ENCODE measurements at places on chromosomes 7 and 10.
A peak's percentile ranks its signal among the peaks of the same experiment; 100 is the strongest.

DNA sequence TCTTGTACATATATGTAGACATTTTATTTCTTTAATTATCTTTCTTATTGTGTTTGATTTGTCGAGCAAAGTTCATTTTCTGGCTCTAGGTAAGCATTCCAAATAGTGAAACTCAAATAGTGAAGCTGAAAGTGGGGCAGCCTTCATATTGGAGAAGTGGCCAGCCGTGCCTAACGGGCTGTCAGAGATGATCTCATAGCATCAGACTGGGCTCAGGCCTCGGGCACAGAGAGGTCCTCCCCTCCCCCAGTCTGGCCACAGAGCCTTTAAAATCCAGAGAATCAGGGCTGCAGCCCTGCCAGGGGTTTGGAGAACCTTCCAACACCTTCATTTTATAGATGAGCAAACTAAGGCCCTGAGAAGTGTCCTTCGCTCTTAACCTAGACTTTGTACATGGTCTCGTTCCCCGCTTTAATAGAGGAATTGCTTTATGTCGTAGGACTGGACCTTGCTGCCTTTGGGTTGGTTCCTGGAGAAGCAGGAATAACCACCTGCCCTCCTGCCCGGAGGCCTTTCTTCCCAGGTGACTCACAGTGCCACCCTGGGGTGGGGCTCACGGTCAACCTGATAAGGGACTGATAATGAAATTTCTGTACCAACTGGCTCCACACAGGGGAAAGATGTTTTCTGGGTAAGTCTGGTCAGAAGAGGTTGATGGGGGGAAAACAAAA lies 7.3 kb downstream of the TSPAN15 start:
- DNase-seq, result no peak

- no peak for DNase-seq
Observed at GRCh38 chr10:855079-855478, 76.4 kb downstream of the LARP4B start.

- DNase-seq, result no peak
Observed at GRCh38 chr10:15331461-15331860, 39.6 kb downstream of the FAM171A1 start.

- peak; percentile 44 for DNase-seq
Observed at GRCh38 chr10:89029785-89030437, 39.3 kb downstream of the FAS start.

- no peak for DNase-seq
Observed at GRCh38 chr10:57806675-57807074, 461.0 kb downstream of the IPMK start.

GRCh38 chr7:140261522-140261921 lies 84.7 kb upstream of the KDM7A start:
- no peak for DNase-seq

DNA sequence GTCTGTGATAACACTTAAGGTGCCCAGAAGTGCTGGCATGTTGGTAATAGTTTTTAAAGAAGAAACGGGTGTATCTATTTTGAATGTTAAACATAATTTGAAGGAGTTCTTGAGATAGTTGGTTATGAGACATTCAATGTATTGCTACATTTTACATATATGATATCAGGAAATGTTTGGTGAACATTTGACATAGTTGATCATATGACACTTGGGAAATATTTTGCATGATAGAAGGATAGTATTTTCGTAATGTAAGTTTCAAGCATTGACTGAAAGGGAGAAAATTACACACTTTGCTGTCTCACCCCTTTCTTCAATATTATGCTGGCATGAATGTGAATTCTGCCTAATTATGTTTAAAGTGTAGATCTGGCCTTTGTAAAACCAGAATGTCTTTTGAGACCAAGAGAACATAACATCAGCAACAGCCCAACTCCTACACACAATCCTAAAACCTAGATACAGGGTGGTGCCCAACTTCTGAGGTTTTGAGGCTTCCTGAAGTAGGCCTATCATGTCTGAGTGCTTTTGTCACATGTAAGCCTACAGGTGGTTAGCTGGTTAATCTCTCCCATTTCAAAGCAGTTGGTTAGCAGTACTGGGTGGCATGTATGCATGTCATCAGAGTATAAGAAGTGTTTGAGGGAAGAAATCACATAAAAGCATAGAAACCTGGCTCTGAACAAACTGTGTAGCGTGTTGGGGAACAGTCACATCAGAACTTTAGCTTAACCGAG lies 2.1 kb downstream of the ADD3 start:
- no peak for DNase-seq

DNA sequence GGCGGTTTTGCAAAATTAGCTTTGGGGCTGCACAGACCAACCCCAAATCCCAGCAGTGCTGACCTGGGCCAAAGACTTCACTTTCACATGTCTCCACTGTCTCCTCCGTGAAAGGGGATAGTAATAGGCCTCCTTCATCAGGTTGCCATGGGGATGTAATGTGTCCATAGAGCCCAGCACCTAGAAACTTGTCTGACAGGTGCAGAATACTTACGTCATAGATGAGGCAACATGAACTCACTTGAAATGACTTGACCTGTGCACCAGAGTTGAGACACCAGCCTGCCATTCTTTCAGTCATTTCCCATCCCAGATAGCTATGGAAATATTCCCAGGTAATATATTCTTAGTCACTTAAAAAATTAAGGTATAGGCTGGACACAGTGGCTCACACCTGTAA lies 94.2 kb downstream of the INSYN2A start:
- no peak for DNase-seq

DNA sequence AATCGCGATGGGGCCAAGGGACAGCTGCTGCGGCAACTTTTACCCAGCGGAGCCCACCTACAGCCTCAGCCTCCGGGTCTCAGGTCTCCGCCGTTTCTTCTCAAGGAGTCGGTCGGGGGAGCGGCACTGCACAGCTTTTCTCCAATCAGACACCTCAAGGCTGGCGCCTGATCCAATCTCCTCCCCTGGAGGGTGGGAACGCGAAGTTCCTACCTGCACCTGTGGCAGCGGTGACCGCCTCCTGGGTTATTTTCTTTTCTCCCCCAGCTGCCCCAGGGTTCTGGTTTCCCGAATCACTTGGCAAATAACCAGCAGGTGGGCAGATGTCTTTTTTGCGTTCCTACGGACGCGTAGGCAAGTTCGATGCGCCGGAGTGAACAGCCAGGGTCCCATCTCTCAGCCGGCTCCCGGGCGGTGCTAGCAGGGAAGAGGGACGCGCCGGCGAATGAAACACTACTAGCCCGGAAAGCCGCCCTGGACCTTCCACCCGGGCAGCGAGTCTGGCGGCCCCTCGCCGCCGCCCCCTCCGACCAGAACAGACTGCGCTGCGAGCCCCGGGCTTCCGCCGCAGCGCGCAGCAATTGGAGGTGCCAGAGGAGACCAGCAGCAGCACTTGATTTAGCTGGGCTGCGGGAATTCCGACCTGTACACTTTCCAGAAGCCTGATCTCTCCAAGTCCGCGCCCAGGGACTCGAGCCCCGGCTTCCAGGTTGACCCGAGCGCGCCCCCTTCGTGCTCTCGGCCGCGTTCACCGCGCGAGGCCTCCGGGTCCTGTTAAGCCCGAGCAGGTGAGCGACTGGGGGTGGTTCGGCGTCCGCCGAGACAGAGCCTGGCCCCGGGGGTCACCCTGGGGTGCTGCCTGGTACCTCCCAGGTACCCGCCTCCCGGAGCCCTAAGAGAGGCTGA lies at the start of gene PRR15:
PRR15 (plus strand) TSS at position 246 of the 906 bp plus-strand sequence. CDS start 2,495 bp downstream, outside the sequence.
- DNase-seq, result no peak

DNA sequence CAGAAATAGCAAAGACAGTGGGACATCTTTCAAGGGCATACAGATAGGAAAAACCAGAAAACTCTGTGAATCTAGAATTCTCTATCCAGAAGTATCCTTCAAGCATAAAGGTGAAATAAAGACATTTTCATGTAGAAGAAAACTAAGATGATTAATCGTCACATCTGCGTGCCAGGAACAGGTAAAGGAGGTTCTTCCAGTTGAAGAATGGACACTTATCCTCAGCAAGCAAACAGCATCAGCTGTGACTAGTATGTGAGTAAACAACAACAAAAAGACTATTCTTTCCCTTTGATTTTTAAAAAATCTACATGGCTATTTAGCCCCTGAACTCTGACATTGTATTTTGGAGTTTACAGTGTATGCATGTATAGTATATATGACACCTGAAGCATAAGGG lies 124.9 kb downstream of the LRMDA start:
- no peak for DNase-seq

GRCh38 chr10:86423739-86424138 lies 57.1 kb upstream of the GRID1 start:
- DNase-seq, result no peak

DNA sequence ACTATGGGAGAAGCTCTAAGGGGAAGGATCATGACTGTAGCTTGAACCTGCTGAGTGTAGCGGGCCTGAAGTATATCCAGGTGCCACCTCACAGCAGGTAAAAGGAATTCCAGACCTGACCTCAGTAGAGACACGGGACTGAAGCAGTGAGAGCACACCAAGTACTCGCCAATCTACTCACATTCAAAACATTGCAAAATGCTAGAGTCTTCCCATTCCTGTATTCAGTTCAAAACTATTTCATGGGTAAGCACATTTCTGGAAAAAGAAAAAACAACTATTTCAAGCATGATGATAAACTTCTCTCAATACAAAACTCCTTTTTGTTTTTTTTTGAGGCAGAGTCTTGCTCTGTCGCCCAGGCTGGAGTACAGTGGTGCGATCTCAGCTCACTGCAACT lies 121.9 kb upstream of the AUTS2 start:
- DNase-seq, result no peak

DNA sequence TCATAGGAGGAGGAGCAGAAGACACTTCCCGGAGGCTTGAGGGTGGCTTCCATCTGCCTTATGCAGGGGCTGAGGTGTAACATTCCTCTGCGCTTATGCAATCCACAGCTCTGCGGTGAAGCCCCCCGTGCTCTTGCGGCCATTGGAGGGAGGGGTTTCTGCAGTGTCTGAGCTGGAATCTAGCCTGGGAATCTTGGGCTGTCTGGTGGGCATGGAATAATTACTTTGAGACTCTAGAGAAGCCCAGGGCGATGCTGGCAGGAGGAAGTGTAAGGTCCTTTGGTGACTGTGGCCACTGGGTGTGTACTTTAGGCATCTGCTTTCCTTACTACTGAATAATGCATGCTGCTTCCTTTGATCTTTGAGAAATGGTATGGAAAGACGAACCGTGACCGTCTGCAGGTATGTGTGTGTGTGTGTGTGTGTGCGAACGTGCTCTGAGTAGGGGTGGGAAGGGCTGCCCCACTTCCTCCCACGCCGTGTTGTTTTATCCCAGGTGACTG lies 181.0 kb downstream of the PRPF18 start:
- DNase-seq, result no peak

- DNase-seq, result peak; percentile 48
Observed at GRCh38 chr10:128263891-128264688, 137.9 kb upstream of the MKI67 start.

GRCh38 chr10:78298835-78299234 lies 265.2 kb downstream of the RPS24 start:
- no peak for DNase-seq

- DNase-seq, result no peak
Observed at GRCh38 chr10:46541735-46542566, 14.5 kb downstream of the GPRIN2 start.

DNA sequence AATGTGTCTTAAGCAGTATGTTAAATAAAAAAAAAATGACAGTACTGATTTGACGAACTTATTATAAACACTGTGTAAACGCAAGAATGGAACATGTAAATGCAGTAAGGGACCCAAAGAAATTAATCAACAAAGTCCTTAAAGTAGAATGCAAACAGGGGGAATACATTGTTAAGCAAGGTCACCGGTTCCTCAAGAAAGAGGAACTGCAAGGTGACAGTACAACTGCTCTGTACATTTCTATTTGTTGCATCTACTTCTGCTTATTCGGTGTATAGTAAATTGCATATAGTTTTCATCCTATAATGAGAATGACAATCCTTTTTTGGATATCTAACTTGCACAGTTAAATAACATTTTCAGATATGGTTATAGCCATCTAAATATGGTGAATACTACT lies 387.0 kb upstream of the SEMA3D start:
- DNase-seq, result no peak

- DNase-seq, result no peak
Observed at GRCh38 chr10:122702275-122702674, 2.6 kb upstream of the C10orf120 start.

GRCh38 chr10:78774999-78775711 lies 293.6 kb upstream of the ZMIZ1 start:
- no peak for DNase-seq

DNA sequence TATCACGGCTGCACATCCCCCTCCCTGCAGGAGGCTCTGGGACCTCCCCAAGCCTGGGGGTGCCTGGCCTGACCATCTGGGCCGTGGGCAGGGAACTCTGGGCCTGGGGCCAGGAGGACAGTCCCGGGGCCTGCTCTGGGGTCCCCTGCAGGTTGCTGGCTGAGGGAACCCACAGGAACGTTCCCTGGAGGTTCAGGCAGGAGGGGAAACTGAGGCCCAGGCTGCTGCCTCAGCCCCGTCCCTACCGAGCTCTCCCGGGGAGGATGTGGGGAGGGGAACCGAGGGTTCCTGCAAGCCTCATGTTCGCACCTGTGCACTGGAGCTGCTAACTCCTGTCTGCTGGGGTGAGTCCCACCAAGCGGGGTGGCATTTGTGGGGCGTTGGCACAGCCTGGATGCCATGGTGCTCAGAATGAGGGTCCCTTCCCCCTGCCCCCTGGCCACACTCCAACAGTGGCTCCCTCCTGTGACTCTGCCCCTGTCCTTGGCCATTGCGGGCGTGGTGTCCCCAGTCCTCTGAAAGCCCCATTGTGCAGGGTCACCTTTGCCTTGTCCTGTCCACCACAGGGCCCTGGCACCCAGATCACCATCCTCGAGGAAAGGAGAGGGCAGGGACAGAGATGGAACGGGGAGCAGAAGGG lies 9.4 kb downstream of the ELFN1 start:
- no peak for DNase-seq

Measured in NCI-H1105 (cell line).